ENCODE measurements at places on chromosomes 4 and X.

DNA sequence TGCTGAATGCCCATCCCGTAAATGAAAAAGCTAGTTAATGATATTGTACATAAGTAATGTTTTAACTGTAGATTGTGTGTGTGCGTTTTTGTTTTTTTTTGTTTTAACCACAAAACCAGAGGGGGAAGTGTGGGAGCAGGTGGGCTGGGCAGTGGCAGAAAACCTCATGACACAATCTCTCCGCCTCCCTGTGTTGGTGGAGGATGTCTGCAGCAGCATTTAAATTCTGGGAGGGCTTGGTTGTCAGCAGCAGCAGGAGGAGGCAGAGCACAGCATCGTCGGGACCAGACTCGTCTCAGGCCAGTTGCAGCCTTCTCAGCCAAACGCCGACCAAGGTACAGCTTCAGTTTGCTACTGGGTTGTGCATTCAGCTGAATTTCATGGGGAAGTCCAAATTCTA is at the start of gene SPP1:
Gene SPP1 (plus strand): TSS at position 249 of the 400 bp plus-strand sequence. CDS start 1,182 bp downstream, outside the sequence.
- DNase-seq, result peak; percentile 19

DNA sequence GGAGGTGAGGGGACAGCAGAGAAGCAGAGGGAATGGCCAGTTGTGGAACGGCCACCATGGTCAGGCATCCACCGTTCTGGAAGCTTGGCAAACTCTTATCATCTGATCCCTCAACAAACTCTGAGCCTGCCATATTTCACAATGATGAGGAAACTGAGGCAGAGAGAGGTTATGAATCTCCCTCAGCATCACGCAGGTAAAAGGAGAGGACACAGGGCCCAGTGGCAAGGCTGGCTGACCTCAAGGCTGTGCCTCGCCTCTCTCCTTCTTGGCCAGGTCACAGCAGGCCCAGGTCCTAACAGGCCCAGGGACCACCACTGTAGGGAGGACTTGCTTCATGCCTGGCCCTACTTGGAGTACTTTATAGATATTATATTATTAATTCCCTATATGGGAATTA is 242.8 kb downstream of the EVC2 start:
- no peak for DNase-seq

DNA sequence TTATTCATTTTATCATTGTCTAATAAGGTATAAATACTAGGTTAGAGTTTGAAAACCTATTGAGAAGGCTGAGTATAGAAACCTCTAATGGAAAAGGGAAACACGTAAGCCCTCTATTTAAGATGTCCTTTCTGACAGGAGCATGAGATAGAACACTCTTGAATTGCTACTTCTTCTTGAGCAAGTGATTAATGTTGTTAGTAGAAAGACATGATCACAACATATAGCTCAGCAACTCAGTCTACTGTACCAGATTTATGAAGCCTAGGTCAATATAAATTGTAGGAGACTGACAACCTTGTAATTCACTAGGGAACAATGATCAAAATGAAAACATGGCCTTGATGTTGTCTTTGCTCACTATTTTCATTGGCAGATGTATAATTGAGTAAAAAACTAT is 189.7 kb downstream of the ANTXR2 start:
- DNase-seq, result no peak

GRCh38 chr4:113064244-113064643 is 14.8 kb downstream of the ANK2 start:
- DNase-seq, result no peak

- DNase-seq, result no peak
Observed at GRCh38 chrX:141180851-141181250, 3.9 kb upstream of the LDOC1 start.

DNA sequence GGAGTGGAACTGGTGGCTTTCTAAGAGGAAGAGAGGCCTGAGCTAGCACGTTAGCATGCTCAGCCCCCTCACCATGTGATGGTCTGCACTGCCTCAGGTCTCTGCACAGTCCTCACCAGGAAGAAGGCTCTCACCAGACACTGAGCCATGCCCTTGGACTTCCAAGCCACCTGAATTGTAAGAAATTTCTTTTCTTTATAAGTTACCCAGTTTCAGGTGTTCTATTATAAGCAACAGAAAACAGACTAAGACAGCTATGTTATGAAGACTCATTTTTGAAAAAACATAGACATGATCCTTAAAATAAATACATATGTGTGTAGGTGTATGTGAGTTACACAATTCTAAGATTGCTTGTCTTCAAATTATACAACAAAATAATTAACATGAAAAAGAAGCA is 74.7 kb downstream of the CEP44 start:
- DNase-seq, result no peak

- no peak for DNase-seq
Observed at GRCh38 chrX:48491809-48492208, 15.8 kb downstream of the FTSJ1 start.

- peak; percentile 66 for DNase-seq
Observed at GRCh38 chrX:37926700-37927099, 79.3 kb upstream of the DYNLT3 start.

Data from fibroblast of the aortic adventitia (primary cell).